ENCODE measurements at places on chromosomes 13 and 19.

GRCh38 chr13:106385654-106386053 is 149.8 kb downstream of the EFNB2 start:
- no peak for DNase-seq

GRCh38 chr19:28971513-28971912 is 241.4 kb downstream of the UQCRFS1 start:
- DNase-seq, result no peak

DNA sequence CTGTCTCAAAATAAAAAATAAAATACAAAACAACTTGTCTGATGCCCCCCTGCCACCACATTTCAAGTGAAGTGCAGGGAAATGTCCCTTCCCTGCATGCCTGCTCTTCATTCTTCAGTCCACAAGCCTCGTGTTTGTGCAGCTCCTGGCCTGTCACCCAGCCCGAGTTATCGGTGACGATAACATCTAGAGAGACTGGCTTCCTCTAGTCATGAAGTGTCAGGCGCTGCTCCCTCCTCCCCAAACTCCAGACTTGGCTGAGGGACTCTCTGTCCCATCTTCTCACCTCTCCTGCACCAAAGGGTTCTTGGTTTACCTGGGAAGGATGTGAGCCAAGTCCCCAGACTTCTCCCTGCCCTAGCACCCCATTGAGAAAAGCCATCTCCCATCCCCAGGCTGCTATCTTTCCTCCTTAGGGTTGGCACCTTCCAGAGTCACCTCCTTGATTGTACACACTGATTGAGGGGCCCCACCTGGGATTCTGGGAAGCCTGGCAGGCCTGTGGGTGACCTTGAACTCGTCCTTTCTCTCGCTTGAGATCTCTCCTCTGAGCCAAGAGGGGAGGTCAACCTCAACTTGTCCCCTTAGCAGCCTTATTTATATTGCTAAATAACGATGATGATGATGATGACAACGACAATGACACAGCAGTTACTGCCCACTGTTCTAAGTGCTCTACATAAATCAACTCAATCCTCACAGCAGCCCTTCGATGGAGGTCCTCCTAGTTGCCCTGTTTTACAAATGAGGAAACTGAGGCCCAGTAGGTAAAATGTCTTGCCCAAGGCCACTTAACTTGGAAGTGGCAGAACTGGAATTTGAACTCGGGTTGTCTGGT is 13.1 kb upstream of the PLAUR start:
- DNase-seq, result no peak

GRCh38 chr13:106551350-106551749 is 15.9 kb upstream of the EFNB2 start:
- DNase-seq, result no peak
